ENCODE measurements at places on chromosomes 11 and 22. TPM values are rescaled to one million over a fixed set of nuclear protein-coding genes. Genes with fewer than 3 reads are reported as not detected.

Gene ESAM
- total RNA-seq = 89.4 TPM

- DNase-seq = no peak
Observed at GRCh38 chr11:9755561-9756185, 91.8 kb downstream of the SWAP70 start.

GRCh38 chr11:109514313-109515018 lies 92.5 kb downstream of the C11orf87 start:
- no peak for DNase-seq

Gene PATE3
- not detected for total RNA-seq

Gene OR56A1
- 0.06 TPM for total RNA-seq
